ENCODE measurements at places on chromosomes 2 and 18. TPM values are rescaled to one million over a fixed set of nuclear protein-coding genes. Genes with fewer than 3 reads are reported as not detected.
A peak's percentile ranks its signal among the peaks of the same experiment; 100 is the strongest.

DNA sequence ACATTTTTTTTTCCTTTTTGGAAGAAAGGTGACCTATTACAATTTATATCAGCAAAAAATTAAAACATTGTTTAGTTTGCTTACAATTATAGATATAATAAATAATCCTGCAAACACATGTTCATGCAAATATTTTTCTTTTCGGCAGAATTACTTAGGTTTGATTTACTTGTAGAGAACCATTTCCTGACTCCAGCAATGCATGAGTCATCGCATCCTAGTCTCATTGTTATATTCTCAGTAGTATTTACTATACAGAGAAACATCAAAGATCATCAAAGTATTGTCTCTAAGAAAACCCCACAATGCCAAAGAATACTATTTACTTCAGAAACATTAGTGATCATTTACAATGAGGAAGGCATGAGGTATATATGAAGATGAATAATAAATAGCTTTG is 40.4 kb upstream of the MTIF2 start:
- no peak for DNase-seq
- H3K4me3 ChIP-seq = peak overlapping the region; percentile 27
- no peaks in the 10 kb centered on the region for H3K27me3 ChIP-seq
- H3K27ac ChIP-seq = peak overlapping the region; percentile 92
- H3K4me1 ChIP-seq = peaks cover 29% of the 10 kb centered on the region

GRCh38 chr2:170885130-170885791 is 43.8 kb upstream of the GORASP2 start:
- no peak for DNase-seq
- H3K36me3 ChIP-seq = no peaks in the 10 kb centered on the region

DNA sequence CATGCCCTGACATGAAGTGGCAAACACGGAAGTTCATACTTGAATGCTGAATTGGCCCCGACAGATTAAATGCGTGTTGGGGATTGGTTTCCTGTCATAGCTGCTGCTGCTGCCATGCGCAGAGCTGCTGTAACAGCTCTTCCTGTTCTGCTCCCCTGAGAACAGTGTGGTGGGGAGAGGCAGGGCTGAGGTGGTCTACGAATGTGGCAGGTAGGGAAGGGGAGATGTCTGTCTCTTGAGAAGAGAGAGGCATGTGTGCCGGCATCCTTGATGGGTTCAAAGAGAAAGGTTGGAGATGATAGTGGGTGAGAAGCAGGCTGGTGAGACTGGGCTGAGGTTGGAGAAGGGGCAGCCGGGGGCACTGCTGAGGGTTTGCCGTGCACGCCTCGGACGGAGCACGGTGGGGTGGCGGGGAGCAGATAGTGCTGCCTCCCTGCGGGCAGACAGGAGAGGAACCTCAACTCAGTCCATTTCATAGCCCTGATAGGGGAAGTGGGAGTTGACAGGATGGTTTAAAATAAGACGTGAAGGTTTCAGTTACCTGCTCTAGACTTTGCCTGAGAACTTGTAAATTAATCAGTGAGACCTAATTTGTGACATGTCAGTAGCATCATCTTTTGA is 46.1 kb downstream of the TMEM185B start:
- H3K27ac ChIP-seq = peak overlapping the region; percentile 98
- DNase-seq = peak; percentile 84
- no peaks in the 10 kb centered on the region for H3K27me3 ChIP-seq
- H3K4me3 ChIP-seq = peak overlapping the region; percentile 99

GRCh38 chr2:101986804-101987740 is 4.7 kb upstream of the IL1R2 start:
- peaks cover 37% of the 10 kb centered on the region for H3K27me3 ChIP-seq
- no peak for DNase-seq
- peak overlapping the region; percentile 40 for H3K4me3 ChIP-seq
- no peak overlapping the region for H3K27ac ChIP-seq

- no peak overlapping the region for H3K4me3 ChIP-seq
- H3K4me1 ChIP-seq = no peaks in the 10 kb centered on the region
- no peak overlapping the region for H3K27ac ChIP-seq
- DNase-seq = no peak
- no peaks in the 10 kb centered on the region for H3K36me3 ChIP-seq
- H3K27me3 ChIP-seq = no peaks in the 10 kb centered on the region
Measured at GRCh38 chr2:88538362-88538917, 85.9 kb upstream of the FOXI3 start.

DNA sequence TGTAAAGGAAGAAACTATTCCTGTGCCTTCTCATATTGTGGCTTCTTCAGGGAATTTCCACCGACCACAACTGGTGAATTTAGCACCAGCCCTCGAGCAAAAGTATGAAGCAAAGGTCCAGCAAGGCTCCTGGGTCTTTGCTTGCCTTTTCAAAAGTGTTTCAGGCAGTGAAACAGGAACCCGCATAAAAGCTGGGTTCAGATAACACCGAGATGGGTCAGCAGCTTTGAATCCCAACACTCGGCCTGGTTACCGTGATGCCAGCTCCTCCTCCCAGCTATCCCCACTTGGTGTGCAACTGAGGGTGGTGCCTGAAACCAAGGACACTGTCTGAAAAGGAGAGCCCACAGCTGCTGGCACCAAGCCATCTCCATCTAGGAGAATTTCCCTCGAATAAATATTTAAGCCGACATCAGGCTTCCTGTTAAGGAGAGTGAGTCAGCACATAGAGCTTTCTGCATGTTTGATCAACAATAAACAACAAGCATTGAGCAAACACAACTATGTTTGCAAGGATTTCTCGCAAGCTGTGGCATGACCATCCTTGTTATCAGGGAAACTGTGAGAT is 69.5 kb downstream of the ANTXR1 start:
- H3K36me3 ChIP-seq = no peaks in the 10 kb centered on the region
- H3K4me1 ChIP-seq = peaks cover 26% of the 10 kb centered on the region
- peaks cover 65% of the 10 kb centered on the region for H3K27me3 ChIP-seq

GRCh38 chr2:139438478-139438877 is 658.3 kb upstream of the NXPH2 start:
- peaks cover 4% of the 10 kb centered on the region for H3K36me3 ChIP-seq
- no peaks in the 10 kb centered on the region for H3K27me3 ChIP-seq
- no peak for DNase-seq
- no peak overlapping the region for H3K27ac ChIP-seq
- no peaks in the 10 kb centered on the region for H3K4me1 ChIP-seq

- DNase-seq = no peak
- peaks cover 46% of the 10 kb centered on the region for H3K27me3 ChIP-seq
- no peaks in the 10 kb centered on the region for H3K36me3 ChIP-seq
Measured at GRCh38 chr2:41847744-41848441, 199.9 kb upstream of the PKDCC start.

- peaks cover 35% of the 10 kb centered on the region for H3K27me3 ChIP-seq
- no peak overlapping the region for H3K27ac ChIP-seq
- H3K4me1 ChIP-seq = no peaks in the 10 kb centered on the region
- no peaks in the 10 kb centered on the region for H3K36me3 ChIP-seq
- no peak overlapping the region for H3K4me3 ChIP-seq
Measured at GRCh38 chr2:41784496-41784895, 263.3 kb upstream of the PKDCC start.

DNA sequence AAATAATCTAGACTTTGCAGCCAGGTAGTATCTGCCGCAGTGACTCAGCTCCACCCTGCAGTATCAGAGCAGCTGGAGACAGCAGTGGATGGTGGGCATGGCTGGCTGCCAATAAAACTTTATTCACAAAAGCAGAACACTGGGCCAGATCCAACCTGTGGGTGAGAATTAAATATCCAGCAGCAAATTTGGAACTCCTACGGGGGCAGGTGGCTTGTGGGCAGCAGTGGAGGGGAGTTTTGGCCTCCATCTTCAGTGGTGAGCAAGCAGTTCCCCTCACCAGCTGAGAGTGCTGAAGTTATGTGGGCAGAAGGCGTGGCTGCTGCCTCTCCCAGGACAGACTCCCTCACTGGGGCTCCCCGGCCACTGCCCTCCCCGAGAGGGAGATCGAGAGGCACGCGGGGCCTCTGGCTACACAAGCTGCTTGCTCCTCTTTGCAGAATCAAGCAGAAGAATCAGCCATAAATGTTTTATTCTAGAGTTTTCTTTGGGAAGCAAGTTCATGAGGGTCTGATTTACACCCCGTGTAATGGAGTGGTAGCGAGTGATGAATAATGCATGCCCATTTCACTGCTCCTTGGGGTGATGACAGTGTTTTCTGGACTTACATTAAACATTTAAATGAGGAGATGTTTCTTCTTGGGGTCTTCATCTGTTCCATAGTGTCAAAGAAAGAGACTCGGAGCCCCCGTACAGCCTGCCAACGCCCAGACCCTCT is 204.3 kb downstream of the SEPTIN10 start:
- no peaks in the 10 kb centered on the region for H3K4me1 ChIP-seq
- peaks cover 4% of the 10 kb centered on the region for H3K27me3 ChIP-seq
- H3K36me3 ChIP-seq = no peaks in the 10 kb centered on the region

- peaks cover 75% of the 10 kb centered on the region for H3K4me1 ChIP-seq
- no peaks in the 10 kb centered on the region for H3K27me3 ChIP-seq
- peaks cover 24% of the 10 kb centered on the region for H3K36me3 ChIP-seq
- H3K4me3 ChIP-seq = peak overlapping the region; percentile 14
Measured at GRCh38 chr2:62221141-62221540, 25.2 kb downstream of the B3GNT2 start.

DNA sequence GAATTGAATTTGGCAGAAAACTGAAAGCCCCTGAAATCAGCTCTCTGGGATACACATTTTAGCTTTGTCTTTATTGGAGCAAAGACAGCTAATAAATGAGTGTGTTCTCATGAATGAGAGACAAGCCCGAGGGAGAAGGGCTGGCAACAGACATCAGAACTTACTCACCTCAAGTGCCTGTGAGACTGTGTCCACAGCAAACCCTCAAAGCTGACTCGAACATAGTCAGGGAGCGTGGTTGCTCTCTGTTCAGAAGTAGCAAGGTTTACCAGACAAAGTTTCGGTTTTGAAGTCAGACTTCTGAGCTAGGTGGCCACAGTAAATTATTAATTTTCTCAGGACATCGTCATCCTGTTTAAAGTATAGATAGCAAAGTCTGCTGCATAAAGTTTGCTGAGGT is 207.9 kb downstream of the CMPK2 start:
- H3K4me3 ChIP-seq = no peak overlapping the region
- no peaks in the 10 kb centered on the region for H3K36me3 ChIP-seq
- no peak for DNase-seq
- no peak overlapping the region for H3K27ac ChIP-seq

DNA sequence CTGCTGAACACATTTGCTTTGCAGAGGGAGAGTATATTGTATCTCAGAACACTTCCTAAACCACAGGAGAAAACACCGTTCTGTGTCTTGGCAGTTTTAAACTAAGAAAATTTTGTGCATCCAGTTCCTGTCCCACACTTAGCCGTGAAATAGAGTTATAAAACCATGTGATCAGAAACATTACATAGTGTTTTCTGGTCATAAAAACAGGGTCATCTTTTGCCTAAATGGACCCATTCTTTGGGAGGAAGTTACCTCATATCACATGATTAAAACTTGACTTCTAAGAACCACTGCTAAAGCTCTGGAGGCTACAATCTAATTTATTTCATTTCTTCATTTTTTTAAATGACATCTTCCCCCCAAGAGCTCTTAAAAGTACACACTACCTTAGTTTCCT is 138.7 kb downstream of the PAX3 start:
- no peak overlapping the region for H3K4me3 ChIP-seq
- no peak for DNase-seq
- no peaks in the 10 kb centered on the region for H3K36me3 ChIP-seq
- H3K27me3 ChIP-seq = no peaks in the 10 kb centered on the region

- no peaks in the 10 kb centered on the region for H3K27me3 ChIP-seq
- no peak overlapping the region for H3K27ac ChIP-seq
- no peaks in the 10 kb centered on the region for H3K36me3 ChIP-seq
- no peaks in the 10 kb centered on the region for H3K4me1 ChIP-seq
Measured at GRCh38 chr2:2793925-2794560, 463.0 kb upstream of the MYT1L start.

DNA sequence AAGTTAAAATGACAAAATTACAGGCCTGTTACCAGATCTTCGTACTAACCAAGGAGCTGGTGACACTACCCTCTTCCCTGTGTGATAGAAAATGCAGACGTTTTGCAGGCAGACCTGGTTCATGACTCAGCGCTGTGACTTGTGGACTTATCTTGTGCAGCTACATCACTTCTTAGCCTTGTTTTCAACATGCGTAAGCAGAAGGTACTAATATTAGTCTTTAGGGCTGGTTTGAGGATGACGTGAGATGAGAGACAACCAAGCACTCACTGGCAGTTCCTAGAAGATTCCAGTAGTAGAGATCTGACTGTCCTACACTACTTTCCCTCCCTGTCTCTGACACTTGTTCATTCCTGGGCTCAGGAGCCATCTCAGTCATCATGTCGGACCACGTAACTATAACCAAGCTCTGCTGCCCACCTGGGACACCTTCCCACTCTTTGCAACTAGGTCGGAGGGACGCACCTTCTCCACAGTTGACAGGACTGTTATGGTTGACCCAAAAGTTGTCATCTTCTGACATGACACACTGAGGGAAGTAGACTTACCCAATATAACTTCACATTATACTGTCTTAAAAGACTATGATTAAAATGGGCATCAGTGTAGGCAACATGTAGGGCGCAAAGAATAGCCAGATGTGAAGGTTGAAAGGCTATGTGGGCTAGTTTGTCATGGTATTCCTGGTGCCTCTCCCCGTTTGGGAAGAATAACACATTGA is 64.8 kb downstream of the TNFRSF11A start:
- H3K4me3 ChIP-seq = no peak overlapping the region
- H3K27me3 ChIP-seq = peaks cover 3% of the 10 kb centered on the region
- DNase-seq = no peak
- H3K36me3 ChIP-seq = no peaks in the 10 kb centered on the region
- peak overlapping the region; percentile 6 for H3K27ac ChIP-seq

- no peak for DNase-seq
- no peak overlapping the region for H3K27ac ChIP-seq
- peaks cover 15% of the 10 kb centered on the region for H3K27me3 ChIP-seq
Measured at GRCh38 chr2:112035786-112036185, 19.3 kb upstream of the TMEM87B start.

DNA sequence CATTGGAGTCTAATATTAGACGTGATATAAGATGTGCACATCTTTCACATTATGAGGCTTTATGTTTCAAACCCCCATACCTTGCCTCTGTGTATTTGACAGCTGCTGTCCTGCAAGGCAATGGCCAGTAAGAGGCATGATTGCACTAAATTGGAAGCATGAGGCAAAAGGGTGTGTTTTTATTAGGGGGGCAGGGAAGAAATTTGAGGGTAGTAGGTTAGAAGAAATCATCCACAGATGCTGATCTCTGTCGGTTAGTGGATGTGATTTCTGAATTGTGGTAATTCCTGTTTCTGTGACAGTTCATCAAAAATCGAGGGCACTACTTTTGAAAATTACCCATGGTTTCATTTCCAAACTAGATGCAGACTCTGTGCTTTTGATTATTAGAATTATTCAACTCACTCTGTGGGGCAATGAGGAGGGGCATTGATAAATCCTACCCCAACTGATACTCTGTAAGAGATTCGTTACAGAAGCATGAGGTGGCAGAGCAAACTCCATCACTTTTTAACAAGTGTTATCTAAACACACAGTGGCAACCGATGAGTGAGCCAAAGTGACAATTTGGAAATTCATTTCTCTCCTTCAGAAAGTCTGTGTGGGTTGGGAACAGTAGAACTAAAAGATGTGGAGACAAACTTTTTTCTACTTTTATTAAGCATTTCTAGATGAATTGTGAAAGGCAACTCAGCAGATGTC is 453.0 kb downstream of the ARHGAP15 start:
- DNase-seq = no peak
- peak overlapping the region; percentile 8 for H3K27ac ChIP-seq
- peaks cover 35% of the 10 kb centered on the region for H3K4me1 ChIP-seq
- H3K4me3 ChIP-seq = peak overlapping the region; percentile 51
- H3K36me3 ChIP-seq = peaks cover 11% of the 10 kb centered on the region

Gene DCDC2C
- total RNA-seq = not detected

Gene CCDC178
- total RNA-seq = not detected

Gene MBD2
- total RNA-seq = 211 TPM

Gene CRYGD
- total RNA-seq = not detected

Gene IL36B
- not detected for total RNA-seq

Gene UCN
- total RNA-seq = 1.3 TPM

Gene PKDCC
- total RNA-seq = not detected

Measured in natural killer cell treated with Interleukin-12 subunit alpha and Interleukin-12 subunit beta and Interleukin-15 and Interleukin-18, amount 100 ng/mL, for 72 hours (primary cell).